ENCODE measurements at places on chromosomes 3 and 15.

DNA sequence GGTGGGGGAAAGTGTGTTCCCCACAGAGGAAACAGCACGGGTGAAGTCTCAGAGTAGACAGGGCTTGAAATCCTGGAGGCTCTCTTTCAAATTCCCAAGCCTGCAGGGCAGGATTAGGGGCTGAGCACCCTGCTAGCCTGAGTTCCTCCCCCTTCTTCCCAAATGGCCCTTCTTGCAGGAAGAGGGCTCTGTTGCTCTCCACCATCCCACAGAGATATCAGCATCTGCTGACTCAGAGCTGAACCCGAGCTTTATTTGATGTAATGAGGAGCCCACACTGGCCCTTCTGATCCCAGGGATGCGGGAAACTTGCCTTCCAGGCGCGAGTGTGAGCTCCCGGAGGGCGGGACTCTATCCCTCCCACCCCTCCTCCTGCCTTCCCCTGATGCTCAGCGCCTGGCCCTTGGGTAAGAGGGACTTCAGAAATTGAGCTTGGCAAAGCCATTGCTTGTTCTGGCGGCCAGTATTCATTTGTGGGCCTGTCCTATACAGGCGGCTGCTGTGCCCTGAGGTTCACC is 1.4 kb upstream of the STRA6 start:
- DNase-seq, result no peak

DNA sequence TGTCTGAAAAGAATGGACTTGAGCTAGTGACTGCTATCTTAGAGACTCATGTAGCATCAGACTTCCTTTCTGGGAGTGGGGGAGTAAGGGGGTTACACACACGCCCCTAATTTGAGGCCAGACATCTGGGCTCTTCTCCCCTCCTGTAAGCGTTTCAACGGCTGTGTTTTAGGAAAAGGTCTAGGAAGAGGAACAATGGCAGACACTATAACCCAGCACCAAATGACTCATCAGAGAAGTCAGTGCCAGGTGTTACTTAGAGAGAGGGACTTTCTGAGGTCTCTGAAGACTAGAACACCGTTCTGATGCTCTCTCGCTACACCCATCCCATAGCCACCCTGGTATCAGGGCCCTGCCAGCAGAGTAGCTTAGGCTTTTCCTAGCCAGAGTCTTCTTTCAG is 65.5 kb downstream of the SSUH2 start:
- no peak for DNase-seq

GRCh38 chr3:116569611-116570010 is 124.3 kb upstream of the LSAMP start:
- DNase-seq, result no peak

GRCh38 chr3:21392526-21392925 is 358.5 kb downstream of the ZNF385D start:
- no peak for DNase-seq

GRCh38 chr3:184361532-184361931 is at the start of the genes CLCN2 and POLR2H:
Gene CLCN2 (minus strand): TSS chr3:184361605. CDS start chr3:184361479, 126 bp downstream.
Gene POLR2H (plus strand): TSS chr3:184361710. CDS start chr3:184363493, 1,783 bp downstream.
- DNase-seq, result peak; percentile 55

DNA sequence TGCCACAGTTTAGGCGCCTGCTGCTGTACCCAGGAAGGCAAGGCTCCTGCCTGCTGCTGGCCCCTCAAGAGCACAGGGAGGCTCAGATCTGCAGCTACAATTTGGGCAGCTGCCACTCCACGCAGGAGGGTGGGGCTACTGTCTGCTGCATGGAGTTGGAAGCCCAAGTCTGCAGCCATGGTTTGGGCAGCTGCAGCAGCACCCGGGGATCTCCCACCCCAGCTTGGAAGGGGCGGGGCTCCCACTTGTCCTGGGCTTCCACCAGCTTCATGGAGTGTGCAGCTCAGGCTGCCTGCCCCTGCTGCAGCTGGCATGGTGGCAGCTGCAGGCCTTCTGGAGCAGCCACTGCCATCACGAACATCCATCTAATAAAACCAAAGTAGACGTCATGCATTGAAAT is 512.9 kb downstream of the PYDC2 start:
- DNase-seq, result no peak

- peak; percentile 14 for DNase-seq
These were observed 59.1 kb downstream of the DRD3 start for GRCh38 chr3:114119776-114120175.

DNA sequence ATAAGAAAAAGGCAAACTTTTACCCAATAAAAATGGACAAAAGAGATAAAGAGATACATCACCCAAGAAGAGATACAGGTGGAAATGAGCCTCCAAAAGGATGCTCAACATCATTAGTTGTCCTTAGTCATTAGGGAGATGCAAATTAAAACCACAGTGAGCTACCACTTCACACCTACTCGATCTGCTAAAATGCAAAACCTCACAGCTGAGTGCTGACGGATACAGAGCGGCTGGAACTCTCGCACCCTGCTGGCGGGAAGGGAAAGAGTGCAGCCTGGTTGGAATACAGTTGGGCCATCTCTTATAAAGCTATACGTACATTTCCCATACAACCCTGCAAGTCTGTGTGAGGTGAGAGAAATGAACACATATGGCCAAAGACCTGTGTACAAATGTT is 78.5 kb upstream of the PRR20G start:
- no peak for DNase-seq

DNA sequence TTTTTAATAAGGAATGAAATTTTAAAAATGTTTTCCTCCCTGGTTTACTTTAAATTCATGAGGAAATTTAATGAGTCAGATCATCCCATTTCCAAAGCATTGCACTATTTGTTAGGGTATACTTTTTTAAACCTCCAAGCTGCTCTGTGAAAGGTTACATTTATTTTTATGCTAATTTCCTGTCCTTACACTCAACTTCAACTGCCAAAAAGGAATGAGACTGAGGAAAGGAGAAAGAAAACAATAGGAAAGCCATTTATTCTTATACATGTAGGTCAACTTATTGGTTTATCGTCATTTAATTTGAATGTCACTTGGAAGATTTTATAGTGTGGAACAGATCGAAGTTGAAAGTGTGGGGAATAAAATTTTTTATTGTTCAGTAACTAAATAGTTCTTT is 104.1 kb downstream of the ALCAM start:
- peak; percentile 56 for DNase-seq

DNA sequence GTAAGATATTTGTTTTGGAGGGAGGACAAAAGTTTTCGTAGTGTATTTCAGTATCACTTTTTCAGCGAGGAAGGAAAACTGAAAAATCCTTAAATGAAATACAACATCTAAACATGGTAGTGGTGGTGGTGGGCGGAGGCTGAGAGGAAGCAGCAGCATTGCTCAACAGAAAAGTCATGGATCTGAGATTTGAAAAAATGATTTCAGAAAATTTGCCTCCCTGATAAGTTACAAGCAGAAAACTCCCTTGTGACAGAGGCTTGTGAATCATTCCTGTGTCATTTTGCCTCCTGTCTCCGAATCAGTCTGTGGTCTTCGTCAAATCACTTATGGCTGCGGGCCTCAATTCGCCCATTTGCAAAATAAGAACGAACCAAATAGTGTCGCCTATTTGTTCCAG is 965 bp upstream of the CRBN start:
- no peak for DNase-seq

GRCh38 chr15:67998599-67999133 is 55.4 kb upstream of the PIAS1 start:
- no peak for DNase-seq

DNA sequence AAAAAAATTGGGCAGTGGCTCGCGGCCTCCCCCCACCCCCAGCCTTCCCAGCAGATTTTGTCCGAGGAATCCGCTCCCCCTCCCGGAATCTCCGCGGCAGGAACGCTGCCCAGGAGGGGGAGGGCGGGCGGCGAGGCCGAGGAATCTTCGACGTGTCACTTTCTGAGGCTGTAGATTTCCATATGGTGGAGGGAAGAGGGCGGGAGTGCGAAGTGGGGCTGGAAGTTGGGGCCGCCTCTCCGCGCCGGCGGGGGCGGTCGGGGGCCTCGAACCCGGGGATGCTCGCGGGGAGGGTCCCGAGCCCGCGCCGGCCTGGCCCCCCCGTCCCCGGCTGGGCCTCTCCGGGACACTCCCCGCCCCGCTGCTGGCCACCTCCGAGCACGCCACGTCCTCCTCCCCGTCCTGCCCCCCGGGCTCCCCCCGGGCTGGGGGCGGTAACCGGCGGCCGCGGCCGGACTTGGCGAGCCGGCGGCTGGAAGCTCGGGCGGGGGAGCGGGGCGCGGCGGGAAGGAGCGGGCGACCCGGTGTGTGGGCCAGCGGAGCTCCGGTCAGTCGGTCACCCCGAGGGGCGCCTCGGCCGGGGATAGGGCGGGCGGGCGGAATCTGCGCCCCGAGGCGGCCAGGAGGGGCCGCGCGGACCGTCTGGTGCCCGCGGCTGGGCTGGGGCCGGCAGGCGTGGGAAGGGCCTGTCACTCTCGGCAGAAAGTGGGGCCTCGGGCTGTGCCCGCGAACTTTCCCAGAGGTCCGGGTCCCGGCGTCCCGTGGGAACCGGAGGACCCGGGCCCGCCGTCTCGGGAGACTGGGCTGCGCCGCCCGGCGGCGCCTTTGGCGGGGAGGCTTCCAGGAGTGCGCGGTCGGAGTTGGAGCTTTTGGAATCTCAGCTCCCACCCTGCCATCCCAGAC is 951 bp downstream of the FNDC3B start:
- peak; percentile 84 for DNase-seq
